Hematopoietic multipotent progenitor cell treated with erythropoietin and hydrocortisone succinate and interleukin-3 and kit ligand, for 17 days (in vitro differentiated cells): ENCODE measurements at places on chromosomes 11 and 22.
A peak's percentile ranks its signal among the peaks of the same experiment; 100 is the strongest.

GRCh38 chr11:71490731-71491390 lies 36.2 kb upstream of the KRTAP5-7 start:
- no peak for DNase-seq

GRCh38 chr11:67464411-67465188 lies 4.5 kb downstream of the TMEM134 start:
- DNase-seq, result peak; percentile 90

GRCh38 chr11:59534676-59535075 lies 23.3 kb downstream of the OR4D9 start:
- DNase-seq, result no peak

GRCh38 chr11:34926101-34926830 lies 9.8 kb downstream of the PDHX start:
- peak; percentile 66 for DNase-seq

DNA sequence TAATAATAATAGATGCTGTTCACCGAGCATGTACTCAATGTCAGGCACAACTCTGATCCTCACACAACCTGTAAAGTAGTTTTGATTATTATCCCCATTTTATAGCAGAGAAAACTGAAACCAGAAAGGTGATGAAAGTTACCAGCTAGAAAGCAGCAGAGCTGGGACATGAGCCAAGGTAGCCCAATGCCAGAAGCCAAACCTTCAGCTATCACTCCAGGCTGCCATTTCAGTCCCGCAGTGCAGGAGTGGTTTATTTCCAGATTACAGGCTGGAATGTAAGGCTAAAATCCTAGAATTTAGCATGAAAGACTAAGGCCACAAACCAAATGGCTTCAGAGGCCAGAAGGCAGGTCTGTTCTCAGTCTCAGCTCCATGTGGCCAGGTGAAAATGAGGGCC lies 108.8 kb downstream of the TENM4 start:
- DNase-seq, result no peak

DNA sequence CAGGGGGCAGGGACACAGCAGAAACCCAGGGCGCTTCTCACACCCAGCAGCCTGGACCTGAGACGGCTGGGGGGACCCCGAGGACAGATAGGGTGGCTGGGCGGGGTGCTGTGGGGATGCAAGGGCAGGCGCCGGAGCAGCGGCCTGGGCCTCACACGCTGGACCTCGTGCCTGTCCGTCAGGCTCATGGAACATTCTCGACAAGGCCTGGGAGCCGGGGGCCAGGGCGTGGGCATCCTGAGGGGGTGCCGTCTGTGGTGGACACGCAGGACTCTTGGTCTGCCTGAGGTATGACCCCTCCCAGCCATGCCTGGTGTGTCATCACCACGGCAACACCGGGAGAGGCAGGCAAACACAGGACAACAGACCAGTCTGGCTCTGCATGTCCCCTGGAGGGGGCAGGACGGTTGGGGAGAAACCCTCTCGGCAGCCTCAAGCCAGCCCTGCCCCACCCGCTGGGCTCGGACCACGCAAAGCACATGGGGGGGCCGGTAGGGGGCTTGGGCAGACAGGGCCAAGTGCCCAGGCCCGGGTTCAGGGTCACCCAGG lies 21.4 kb downstream of the MRPL23 start:
- DNase-seq, result no peak

DNA sequence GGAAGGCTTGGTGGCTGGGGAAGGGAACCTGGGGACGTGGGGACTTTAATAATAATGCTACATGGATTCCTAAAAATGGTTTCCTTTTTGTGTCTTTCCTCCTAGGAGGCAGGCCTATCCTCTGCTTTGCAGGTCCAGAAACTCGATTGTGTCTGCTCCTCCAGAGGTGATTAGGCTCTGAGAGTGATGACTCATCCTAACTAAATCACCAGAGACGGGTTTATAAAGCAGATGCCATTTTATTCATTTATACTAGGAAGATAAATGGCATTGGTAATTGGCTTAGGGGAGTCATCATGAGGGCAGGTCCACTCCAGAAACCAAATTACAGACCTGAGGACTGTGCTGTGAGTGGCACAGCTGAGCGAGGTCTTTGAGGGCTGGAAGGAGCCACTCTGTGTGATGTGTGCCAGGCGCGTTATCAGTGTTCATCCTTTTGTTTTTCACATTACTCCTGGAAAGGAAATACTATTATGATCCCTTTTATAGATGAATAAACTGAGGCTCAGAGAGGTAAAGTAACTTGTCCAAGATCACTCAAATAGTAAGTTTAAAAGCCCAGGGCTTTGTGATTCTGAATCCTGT lies 7.1 kb downstream of the NLRX1 start:
- no peak for DNase-seq

DNA sequence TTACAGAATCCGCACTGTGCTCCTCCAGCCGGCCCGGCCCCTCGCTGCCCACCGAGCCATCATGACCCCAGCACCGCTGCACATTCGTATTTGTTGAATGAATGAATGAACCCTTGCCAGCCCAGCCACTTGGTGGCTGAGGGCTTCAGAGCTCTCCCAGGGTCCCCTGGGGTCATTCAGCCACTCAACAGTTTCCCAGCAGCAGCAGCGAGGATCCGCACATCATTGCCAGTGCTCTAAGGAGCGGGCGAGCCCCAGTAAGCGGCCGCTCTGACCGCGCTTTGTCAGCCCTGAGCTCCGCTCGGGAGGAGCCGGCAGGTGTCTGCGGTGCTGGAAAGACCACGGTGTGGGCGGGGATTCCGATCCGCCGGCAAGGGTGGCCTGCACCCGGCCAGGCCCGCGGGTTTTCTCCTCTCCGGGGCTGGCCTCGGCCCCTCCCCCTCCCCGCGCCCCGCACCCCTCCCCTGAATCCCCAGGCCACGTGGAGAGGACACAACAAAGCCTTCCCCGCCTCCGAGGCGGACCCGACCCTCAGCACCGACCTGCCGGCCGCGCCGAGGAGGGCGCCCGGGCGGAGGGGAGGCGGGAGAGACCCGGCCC lies 563 bp downstream of the BID start:
- no peak for DNase-seq

DNA sequence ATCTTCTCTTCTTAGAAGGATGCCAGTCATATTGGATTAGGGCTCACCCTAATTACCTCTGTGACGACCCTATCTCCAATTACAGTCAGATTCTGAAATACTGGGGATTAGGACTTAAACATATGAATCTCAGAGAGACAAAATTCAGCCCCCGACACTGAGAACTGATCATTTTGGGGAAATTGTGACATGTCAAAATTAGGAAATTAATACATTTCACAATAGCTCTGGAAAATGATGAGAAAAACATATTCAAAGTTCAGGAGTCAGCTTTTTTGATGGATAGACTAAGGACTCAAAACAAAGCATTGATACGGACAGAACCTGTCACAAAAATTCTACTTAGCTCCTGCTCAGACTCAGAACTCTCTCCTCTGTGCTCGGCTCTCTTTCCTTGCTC lies 40.8 kb downstream of the COMMD9 start:
- DNase-seq, result no peak

DNA sequence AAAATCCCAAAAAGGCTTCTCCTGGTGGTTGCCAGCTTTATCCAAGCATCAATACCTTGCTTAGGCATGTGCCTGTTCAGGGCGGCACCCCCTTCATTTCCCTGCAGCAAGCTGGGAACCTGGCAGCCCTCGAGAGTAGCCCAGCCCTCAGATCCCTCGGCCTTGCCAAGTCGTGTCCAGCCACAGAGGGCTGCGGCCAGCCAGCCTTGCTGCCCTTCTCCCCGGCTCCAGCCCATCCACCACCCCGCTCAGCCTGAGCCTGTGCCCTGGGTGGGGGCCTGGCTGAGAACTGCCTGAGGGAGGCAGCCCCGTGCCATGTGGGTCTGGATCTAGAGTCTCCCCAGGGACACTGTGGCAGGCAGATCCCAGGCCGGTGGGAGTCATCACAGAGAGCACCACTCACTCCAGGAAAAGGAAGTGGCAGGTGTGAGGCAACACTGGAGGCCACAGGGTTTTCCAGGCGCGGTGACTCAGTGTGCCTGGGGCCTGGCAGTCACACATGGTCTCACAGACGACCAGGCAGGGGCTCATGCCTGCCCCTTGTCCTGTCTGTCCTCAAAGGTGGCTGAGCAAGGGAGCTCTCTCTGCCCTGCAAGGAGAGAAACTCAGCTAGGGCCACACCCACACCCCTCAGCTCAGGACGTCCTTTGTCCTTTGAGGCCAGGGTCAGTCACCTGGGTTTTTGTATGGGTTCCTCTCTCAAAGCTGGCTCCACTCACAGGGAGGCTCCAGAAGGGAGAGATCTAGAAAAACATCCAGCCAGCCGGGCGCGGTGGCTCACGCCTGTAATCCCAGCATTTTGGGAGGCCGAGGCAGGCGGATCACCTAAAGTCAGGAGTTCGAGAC lies 12.2 kb upstream of the CDC42BPG start:
- no peak for DNase-seq

GRCh38 chr11:111120161-111120560 lies 125.4 kb upstream of the POU2AF2 start:
- DNase-seq, result no peak

GRCh38 chr11:79493555-79494171 lies 52.8 kb upstream of the TENM4 start:
- DNase-seq, result peak; percentile 29

DNA sequence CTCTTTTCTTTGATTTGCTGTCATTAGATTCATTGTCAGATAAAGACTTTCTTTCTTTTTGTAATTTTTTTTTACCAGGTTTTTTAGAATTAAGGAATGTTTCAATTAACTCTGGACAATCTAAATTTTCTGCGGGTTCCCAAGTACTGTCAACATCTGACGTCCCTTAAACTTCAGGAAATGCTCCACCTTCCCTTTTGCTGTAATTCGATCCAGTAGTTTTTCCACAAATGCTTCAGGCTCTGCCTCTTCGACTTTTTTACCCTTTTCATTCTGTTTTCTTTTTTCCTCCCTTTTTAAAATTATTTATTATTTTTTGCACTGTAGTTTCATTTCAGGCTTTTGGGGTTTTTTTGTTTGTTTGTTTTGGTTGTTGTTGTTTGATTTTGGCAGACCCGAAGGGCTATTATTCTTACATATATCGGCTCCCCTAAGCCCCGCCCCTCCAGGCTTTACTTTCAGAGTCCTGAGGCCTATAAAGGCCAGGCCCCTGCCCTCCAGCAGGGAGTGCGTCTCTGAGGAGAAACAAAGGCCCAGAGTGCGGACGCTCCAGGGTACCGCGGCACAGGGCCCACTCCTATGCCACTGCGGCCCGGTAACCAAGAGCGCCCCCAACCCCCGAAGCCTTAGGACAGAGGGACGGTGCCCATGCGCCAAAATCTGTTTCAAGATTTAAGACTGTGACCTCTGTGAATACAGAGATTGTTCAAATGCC lies 116.4 kb downstream of the TYR start:
- no peak for DNase-seq

DNA sequence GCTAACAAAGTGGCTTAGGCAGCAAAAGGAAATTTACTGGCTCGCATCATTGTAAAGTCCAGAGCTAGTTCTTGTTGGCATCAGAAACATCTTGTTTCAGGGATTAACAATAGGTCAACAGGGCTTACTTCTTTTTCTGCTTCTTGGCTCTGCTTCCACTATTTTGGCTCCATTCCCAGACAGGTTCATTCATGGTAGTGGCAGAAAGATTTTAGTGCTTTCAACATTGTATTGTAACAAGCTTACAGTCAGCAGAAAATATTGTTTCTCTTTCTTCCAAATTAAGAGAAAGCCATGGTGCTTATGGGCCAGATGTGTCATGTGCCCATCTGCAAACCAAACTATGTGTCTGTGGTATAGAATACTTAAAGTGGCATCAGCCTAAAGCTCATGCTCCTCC lies 315.6 kb downstream of the RAB38 start:
- DNase-seq, result no peak

DNA sequence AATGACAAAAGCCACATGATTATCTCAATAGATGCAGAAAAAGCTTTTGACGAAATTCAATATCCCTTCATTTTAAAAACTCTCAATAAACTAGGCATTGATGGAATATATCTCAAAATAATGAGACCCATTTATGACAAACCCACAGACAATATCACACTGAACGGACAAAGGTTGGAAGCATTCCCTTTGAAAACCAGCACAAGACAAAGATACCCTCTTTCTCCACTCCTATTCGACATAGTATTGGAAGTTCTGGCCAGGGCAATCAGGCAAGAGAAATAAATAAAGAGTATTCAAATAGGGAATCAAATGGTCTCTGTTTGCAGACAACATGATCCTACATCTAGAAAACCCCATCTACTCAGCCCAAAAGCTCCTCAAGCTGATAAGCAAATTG lies 52.0 kb downstream of the CASP12 start:
- no peak for DNase-seq

DNA sequence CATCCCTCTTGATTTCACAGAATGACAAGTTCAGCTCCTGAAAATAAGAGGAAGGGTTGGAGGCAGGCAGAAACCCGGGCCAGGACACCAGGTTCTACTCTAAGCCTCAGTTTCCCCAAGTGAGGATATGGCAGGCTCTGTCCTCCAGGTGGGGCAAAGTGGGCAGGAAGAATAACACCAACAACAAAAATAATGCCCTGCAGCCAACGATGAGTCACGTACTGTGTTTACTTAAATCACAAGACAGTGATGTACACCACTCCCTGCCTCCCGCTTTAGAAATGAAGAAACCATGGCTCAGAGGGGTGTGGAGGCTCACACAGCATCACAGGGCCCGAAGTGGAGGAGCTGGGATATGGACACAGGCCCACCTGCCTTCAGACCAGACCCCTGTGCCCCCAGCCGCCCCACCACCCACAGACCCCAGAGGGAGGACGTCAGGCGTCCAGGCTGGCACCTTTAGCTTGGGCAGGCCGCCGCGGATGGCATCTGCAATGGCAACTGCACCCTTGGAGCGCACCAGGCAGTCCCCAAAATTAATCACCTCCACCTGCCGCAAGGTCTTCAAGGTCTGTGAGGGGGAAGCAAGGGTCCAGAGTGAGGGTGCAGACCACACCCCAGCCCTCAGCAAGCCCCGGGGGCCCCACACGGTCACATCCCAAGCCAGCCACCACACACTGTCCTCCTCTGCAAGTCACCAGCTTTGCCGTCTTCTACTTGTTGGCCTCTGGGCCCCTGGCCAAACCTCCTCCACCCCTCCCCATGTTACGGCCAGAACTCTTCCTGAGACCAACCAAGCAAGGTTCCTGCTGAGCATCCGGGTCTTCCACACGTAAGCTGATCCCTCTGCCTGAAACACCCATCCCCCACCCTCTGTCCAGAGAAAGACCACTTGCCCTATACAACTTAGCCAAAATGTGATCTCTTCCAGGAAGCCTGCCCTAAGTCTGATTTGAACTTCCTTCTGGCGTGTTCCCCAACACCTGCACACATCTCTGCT lies 15.8 kb upstream of the CHADL start:
- no peak for DNase-seq

- no peak for DNase-seq
These were observed 121.5 kb downstream of the KCNQ1OT1 start for GRCh38 chr11:2577991-2578928.

DNA sequence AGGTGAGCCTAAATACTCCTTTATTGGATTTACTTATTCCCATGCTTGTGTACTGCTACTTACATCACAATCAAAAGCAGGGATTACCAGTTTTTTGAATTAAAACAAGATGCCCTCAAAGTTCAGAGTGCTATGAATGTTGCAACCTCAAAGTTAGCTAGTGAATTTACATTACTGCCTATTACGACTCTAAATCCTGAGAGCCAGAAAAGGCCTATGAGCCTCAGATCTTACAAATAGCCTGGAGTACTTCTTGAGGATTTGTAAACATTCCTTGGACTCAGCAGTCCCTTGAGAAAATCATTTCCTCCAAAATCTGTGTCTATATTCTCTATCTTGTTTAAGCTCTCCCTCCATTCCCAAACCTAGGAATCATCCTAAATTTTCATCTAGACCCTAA lies 25.5 kb downstream of the CHORDC1 start:
- no peak for DNase-seq

GRCh38 chr22:21657360-21658032 lies 8.3 kb upstream of the PPIL2 start:
- DNase-seq, result peak; percentile 66
